ENCODE measurements at places on chromosomes 7 and 10.

DNA sequence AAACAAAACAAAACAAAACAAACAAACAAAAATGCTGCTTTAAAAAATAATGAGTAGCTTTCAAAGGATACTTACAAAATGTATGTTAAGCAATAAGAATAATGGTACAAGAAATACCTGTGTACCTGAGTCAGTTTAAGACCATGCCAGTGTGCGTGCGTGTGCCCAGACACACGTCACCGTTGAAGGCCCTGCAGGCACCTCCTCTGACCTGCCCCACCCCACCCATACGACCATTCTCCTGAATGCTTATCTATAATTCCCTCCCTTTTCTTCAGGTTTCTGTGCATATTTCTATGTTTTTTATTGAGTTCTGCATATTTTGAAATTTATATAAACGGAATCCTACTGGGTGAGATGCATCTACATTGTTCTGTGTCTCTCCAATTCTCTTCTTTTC lies 374.2 kb upstream of the KLF6 start:
- no peak for DNase-seq

DNA sequence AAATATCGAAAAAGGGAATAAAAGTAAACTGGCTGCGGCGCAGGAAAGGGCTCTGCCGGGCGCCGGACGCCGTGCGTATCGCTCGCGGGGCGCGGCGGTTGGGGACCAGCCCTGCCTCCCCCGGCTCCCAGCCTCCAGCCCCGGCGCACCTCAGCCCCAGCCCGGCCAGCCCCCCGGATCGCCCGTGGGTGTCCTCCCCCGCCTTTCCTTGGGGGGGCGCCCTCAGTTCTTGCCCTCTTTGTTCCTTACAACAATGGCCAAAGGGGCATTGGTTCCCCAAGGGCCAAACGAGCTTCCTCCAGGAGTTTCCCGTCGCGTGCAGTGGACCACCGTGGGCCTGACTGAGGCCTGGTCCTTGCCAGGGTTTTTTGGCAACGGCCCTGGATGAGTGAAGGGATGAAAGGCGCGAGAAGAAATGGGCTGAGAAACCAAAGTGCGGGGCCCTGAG lies 1.2 kb downstream of the MACROH2A2 start:
- no peak for DNase-seq

- no peak for DNase-seq
Observed at GRCh38 chr10:44046605-44047004, 338.3 kb downstream of the CXCL12 start.

DNA sequence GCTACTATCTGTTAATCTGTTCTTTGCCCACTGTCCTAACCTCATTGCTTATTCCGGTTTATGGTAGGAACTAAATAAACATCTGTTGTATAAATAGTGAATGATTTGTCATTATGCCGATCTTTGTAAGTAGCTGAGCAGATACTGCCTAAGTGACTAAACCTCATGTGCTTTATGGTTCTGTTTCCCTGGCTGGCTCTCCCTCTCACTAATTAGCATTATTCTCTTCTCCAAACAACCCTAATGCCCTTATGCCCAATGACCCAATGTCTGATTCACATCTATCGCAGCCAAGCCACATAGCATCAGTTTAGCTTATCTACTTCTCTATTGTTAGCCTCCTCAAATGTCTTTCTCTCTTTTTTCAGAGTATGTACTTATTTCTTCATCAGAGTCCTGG lies 462.3 kb upstream of the POT1 start:
- DNase-seq, result no peak

- no peak for DNase-seq
Observed at GRCh38 chr7:74042746-74043522, 15.0 kb downstream of the ELN start.

GRCh38 chr10:78754269-78755062 lies 314.3 kb upstream of the ZMIZ1 start:
- DNase-seq, result no peak

DNA sequence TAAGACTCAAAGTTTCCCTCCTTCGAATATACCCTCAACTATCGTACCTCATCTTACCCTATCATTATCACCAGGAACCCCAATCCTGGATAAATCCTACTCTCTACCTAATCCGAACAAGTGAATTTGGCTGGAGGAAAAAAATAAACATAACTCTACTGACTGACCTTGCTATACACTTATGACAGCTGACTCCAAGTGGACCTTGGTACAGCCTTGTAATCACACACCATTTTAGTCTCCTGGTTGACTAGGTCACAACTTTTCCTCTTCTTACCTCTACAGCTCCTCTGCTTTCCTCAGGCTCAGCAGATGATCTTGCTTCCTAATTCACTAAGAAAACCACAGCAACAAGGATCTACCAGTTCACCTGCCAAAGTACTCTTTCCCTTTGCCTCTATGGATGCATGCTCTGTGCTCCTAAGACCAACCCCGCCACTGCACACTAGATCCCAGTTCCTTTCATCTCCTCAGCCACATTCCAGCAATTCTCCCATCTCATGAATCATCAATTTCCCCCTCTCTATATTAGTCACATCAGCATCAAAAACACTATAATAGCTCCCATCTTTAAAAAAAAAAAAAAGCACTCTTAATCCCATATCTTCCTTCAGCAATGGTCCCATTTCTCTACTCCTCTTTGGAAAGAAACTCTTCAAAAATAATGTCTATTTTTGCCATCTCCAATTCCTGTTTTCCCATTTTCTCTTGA lies 35.5 kb downstream of the COA1 start:
- no peak for DNase-seq

All from NCI-H2171 (cell line).